ENCODE measurements at places on chromosomes 2 and 18. TPM values are rescaled to one million over a fixed set of nuclear protein-coding genes. Genes with fewer than 3 reads are reported as not detected.

DNA sequence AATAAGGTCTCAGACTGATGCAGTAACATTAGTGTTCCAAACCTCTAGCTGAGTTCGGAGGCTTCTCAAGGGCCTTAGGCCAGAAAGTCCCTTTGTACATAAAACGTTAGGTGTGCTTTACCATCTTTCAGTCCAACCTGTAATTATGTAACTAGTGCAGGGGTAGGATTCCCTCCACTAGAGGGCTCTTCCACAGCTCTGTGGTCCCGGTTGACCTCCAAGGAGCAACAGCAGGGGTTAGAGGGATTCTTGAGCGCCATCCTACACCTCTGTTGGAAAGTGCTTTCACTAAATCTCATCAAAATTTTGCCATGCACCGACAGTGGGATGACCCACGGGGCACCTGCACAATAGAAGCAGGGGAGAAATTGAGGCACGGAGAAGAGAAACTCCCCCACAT lies 155.8 kb upstream of the LRP1B start:
- no peak for DNase-seq

- no peak for DNase-seq
These were observed 51.2 kb upstream of the CREB1 start for GRCh38 chr2:207478572-207478971.

- no peak for DNase-seq
These were observed 6.3 kb upstream of the RAB31 start for GRCh38 chr18:9701609-9702349.

DNA sequence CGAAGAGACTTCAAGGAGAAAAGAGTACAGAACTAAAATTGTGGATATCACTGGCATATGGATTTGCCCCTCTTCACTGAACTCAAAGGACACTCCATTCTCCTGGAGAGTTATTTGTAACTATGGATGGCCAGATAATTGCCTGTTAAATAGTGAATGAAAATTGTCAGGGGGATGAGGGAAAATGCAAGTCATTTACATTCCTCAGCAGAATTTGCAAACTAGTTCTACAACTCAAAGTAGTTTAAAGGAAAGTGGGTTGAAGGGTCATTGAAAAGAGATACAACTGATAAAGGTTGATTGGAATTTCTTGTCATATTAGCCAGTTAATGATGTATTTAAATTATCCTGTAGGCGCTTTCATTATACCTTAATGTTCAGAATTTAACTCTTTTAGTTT lies 266.5 kb upstream of the SPOPL start:
- DNase-seq: no peak

DNA sequence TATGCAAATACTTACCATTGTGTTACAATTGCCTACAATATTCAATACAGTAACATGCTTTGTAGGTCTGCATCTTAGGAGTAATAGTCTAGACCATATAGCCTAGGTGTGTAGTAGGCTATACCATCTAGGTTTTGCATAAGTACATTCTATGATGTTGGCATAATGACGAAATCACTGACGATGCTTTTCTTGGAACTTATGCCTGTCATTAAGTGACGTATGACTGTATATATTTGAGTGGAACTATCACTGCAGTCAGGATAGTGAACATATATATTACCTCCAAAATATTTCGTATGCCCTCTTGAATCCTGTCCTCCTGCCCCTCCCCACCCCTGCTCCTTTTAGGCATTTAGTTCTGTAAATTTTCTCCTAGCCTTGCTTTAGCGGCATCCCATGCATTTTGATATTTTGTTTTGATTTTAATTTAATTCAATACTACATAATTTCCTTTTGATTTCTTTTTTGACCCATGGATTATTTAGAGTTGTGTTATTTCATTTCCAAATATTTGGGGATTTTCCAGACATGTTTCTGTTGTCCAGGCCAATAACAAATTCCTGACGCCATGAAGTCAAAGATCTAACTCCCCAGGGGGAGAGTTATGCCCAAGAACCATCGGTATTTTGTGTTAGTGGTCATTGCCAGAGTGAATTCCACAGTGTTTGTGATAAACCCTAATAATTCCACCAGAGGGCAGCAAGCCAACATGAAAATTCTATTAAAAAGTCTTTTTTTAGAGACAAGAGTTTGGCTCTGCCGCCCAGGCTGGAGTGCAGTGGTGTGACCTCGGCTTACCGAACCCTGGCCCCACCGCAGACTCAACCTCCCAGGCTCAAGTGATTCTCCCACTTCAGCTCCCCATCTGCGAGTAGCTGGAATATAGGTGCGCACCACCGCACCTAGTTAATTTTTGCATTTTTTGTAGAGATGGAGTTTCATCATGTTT lies 24.2 kb upstream of the CASP8 start:
- DNase-seq: no peak

DNA sequence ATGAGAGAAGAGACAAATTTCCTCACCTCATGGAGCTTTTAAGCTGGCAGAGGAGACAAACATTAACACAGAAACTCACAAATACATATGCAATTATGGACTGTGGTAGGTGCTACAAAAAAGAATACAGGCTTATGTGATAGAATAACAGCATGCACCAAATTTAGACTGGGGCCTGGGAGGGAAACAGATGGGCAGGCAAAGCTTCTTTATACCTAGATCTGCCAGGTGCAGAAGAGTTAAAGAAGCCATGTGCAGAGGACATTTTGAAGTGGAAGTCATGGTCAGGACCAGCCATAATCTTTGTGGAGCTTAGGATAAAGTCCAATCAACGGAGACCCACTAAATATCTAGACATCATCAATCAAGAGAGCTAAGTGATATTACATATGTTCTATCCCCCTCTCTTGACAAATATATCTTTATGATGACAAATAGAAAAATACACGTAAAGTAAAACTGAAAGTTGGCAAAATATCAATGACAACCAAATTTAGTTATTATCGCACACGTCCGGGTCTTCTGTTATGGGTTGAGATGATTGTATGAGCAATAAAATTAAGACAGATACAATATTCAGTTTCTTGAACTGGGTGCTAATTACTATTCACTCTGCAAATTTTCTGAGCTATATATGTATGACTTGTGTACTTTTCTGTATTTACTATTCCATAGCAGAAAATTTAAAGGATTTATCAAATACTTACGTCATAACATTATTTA lies 44.1 kb downstream of the CD28 start:
- no peak for DNase-seq

DNA sequence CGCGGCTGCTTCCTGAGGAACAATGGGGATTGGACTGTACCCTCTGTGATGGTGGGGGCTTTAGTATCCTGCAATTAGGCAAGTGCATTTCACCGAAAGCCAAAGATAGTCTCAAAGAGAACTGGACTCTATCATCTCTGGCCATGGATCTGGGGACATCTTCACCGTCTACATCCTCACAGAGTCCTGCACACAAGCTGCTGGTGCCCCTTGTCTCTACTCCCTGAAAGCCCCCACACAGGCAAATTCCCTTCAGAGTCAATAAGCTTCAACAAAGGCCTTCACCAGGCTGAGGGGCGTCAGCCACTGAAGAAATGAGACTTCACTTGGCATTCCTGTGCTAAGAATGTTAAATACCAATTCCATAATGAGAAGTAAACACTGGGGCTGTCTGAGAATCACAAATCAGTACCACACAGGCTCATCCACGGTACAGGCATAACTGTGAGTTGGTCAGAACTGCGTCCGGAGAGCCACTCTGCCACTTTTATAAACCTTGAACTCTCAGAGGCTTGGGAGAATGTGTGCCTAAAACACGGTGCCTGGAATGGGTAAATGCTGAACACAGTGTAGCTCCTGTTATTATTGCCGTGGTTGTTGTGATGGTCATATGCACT lies 432.7 kb downstream of the ZNF521 start:
- no peak for DNase-seq

- DNase-seq: no peak
These were observed 118.9 kb downstream of the WDR7 start for GRCh38 chr18:56770097-56770496.

DNA sequence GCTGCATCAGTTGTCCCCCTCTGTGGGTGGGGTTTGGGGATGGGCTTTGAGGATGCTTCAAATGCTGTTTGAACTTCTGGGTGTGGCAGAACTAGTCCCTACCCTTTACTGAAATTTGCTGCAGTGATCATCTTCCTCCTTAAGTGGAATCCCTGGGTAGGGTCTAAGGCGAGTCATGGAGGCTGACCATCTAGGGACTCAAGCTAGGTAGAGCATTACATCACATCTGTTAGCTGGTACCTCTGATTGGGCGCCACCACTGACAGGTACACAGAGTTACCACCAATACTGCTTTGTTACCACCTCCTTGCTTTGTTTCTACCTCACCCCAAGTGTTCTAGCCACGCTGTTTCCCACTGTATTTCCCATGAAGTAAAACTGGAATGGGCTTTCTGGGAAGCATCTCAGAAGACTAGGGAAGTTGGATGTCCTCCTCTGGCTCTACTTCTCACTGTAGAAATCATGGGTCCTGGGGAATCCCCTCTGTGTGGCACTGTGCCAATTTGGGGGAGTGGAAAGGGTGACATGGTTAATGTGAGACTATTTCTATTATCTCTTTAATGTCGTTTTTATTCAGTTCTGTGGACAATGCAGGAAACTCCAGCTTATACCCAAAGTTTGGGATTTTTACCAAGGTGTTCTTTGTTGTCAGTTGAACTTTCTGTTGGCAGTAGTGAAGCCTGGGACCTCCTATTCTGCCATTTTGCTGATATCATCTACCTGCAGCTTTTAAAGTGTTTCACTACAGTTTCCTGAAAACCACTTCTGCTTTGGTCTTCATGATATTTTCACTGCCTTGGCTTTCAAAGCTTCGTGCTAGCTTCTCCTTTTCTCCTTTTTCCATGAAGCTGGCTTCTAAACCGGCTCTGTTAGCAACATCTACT lies 14.5 kb upstream of the SULT1C4 start:
- no peak for DNase-seq

DNA sequence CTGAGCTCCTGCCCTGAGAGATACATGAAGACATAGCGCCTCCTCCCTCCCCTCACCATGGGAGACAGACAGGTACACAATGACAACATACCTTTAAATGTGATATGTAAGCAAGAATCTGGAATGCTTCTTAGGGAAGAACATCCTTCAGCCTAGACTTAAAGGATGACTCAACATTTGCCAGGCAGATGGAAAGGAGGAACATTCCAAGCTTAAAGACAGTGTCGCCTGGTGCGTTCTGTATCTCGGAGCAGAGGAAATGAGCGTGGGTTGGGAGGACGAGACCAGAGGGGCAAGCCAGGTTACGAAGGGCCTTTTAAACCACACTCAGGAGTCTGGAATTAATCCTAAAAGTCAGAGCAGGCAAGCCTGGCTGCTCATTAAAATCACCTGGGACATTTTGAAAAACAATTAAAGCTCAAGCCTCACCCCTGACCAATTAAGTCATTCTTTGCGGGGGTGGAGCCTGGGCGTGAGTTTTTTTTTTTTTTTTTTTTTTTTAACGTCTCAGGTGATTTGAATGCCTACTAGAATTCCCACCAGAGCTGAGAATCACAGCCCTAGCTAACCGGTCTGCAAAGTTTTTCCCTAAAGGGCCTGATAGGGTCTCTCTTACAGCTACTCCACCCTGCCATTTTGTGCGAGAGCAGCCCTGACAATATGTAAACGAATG lies 131.2 kb upstream of the SEC11C start:
- no peak for DNase-seq

DNA sequence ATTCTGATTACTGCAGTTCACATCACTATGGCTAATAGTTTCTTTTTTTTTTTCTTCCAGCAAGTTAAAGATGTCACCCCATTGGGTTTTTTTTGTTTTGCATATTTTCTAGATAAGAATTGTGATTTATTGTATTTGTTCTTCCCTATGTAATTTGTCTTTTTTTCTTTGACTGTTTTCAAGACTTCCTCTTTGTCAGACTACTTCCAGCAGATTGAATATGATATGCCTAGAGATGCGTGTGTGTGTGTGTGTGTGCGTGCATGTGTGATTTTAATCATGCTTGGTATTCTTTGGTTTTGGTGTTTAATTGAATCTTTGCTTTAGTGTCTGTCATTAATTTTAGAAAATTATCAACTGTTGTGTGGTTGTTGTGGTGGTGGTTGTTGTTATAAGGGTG lies 166.7 kb upstream of the SLC39A10 start:
- no peak for DNase-seq

GRCh38 chr18:62713651-62714247 lies 1.6 kb upstream of the PHLPP1 start:
- DNase-seq: no peak

CD8B2 gene
- total RNA-seq: 3.6 TPM

GREB1 gene
- 0.55 TPM for total RNA-seq

Measured in CD8-positive, alpha-beta memory T cell (primary cell).